ENCODE measurements at places on chromosomes 11 and 22.
A peak's percentile ranks its signal among the peaks of the same experiment; 100 is the strongest.

DNA sequence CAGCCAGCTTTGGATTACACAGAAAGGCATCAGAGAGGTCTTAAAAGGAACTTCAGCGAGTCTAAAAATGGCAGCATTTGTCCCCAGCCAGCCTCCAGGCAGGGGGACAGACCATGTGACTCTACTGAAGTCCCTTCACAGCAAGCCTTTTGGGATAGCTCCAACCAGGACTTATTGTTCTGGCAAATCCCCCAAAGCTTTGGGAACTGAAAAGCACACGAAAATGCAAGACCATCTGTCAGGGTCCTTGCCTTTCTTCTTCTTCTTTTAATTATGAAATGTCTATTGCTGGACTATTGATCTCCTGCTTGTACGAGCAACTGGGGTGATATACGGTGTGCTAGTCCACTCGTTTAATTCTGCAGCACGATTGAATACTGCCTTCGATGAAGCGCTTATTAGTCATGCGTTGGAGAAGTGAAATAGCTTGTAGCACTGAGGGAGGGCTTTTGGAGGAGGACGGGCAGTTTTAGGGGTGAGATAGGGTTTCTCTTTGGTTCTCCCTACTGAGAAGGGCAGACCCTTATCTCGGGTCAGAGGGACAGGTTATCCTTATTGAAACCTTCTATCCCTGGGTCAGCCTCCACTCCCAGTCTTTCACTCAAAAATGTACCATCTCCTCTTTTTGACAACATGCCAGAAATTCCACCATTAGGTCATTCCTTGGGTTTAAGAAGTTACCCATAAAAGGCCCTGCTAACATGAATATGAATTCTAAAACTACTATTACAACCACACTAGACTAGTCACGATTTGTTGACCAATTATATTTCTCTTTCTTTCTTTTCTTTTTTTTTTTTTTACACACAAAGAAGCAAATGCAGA is 416.4 kb downstream of the MIAT start:
- no peak for DNase-seq

- no peak for DNase-seq
These were observed 6.8 kb upstream of the TMEM123 start for GRCh38 chr11:102459393-102459792.

- DNase-seq: no peak
These were observed 97.9 kb downstream of the CWF19L2 start for GRCh38 chr11:107359701-107360100.

DNA sequence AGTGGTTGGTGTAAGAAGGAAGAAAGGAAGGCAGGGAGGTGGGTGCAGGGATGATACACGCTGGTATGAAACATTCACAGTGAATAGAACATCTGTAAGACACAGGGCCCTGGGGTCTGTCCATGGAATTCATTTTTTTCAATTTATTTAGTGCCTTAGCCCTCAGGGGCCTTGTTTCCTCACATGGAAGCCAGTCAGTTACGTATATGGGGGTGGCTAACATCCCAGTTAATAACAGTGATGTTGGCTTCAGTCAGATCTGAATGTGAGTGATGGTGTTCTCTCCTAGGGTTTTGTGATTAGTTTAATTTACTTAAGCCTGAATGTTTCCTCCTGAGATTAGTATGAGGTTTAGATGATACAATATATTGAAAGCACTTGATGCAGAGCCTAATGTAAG is 577.1 kb downstream of the NTM start:
- no peak for DNase-seq

- DNase-seq: no peak
These were observed 5.7 kb upstream of the PVALB start for GRCh38 chr22:36822581-36822980.

- DNase-seq: peak; percentile 24
These were observed 214.1 kb downstream of the BUD13 start for GRCh38 chr11:116558504-116559211.

GRCh38 chr11:108966206-108966605 is 301.3 kb downstream of the DDX10 start:
- no peak for DNase-seq

- DNase-seq: no peak
These were observed 119.8 kb downstream of the UVRAG start for GRCh38 chr11:75934851-75935250.

DNA sequence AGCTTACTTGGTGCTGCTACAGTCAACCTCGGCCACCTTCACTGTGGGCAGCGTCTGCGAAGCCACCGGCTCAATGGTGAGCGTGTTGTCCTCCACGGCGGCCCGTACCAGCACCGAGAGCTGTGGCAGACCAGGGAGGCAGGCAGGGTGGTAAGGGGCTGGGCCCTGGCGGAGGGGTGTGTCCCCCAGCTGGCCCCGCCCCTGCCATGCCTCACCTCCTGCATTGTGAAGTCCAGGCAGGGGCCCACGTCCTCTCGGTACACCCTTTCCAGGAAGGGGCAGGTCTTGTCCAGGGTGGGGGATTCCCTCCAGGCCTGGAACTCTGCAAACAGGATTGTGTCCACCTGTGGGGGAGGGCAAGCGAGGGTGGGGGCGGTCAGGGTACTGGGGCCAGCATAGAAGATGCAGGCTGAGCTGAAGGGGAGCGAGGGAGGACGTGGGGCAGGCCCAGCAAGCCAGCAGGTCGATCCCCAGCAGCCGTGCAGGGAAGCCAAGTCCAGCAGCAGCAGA is 12.8 kb downstream of the RAB3IL1 start:
- DNase-seq: no peak

GRCh38 chr11:69603111-69603836 is 37.7 kb upstream of the CCND1 start:
- no peak for DNase-seq

DNA sequence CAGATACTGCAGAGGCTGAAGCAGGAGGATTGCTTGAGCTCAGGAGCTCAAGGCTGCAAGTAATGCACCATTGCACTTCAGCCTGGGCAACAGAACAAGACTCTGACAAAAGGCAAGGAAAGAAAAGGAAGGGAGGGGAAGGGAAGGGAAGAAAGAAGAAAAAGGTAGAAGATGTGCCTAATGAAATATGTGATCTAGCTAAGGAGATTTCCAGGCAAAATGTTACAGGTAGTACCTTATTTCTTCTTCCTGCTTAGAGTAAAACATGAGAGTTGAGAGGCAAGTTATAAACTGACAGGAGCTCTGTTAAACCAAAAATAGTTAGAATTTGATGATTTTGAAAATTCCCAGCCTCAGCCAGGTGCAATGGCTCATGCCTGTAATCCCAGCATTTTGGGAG is 4.7 kb upstream of the PELI3 start:
- DNase-seq: no peak

- no peak for DNase-seq
These were observed 1.0 kb upstream of the POLD4 start for GRCh38 chr11:67354075-67355022.

DNA sequence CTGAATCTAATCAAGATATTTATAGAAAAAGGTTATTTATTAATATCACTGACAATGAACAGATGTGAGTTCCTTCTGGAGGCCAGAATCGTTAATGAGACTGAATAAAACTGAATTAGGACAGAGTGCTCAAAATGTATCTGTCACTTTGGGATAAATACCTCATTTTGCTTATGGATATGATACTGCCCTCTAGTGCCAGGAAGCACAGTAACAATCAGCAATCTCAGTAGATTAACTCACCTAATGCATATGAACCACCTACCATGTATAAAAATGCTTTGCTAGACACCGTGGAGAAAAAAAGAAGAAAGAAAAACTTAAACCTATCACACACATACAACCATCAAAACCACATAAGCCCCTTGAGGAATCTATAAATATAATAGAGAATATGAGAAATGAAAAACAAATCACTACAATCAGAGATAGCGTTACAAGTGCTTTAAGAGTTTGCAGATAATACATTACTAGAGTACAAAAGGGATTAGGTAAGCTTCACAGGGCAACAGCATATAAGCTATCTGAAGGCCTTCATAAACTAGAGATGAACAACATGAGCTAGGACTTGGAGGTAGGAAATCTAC is 117.4 kb downstream of the SGSM3 start:
- no peak for DNase-seq

GRCh38 chr11:9787260-9787659 is 123.4 kb downstream of the SWAP70 start:
- no peak for DNase-seq

DNA sequence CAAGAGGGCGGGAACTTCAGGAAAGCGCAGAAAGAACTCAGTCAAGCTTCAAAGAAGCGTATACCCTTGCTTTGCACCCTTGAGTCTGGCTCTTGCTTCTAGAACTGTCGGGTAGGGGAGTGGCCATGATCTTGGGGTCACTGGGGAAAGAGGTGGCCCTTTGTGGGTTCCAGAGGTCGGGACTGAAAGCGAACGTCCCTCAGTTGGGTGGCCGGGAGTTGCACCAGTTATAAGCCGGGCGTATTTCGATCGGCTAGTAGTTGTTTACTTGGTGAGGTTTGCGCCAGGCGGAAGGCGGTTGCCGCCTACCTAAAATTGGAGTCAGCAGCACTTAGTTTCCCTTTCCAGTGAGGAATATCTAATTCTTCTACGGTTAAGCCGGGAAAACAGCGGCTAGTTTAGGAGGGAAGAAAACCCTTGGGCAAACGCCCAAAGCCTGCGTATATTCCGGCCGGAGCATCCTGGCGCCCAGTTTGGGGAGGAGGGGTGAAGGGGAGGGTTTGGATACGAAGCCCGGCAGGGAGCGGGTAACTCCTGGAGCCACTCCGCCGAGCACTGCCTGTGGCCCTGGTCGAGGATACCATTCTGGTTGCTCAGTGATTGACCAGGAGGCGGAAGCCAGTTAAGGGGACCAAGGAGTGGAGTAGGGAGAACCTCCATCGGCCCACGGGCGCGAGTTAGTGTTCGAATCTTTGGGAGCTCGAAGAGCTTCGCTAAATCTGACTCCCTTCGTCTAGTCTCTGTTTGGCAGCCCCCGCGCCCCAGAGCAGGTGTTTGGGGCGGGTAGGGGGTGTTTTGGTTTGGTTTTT is 807 bp upstream of the WT1 start:
- DNase-seq: no peak

DNA sequence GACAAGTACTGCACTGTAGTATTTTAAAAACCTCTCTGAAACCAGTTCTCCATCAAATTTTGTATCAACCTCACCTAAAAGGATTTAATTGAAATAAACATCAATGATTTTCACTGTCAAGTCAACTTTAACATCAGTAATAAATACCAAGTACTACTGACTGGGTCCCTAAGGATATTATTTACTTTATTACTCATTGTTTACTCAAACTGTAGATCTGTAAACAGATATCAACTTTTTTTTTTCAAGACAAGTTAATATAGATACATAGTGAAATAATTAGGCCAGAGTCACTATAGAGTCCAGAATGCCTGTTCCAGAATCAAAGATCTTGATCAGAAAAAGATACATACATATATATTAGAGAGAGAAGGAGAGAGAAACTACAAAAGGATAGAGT is 1.6 kb downstream of the RNF141 start:
- DNase-seq: no peak

DNA sequence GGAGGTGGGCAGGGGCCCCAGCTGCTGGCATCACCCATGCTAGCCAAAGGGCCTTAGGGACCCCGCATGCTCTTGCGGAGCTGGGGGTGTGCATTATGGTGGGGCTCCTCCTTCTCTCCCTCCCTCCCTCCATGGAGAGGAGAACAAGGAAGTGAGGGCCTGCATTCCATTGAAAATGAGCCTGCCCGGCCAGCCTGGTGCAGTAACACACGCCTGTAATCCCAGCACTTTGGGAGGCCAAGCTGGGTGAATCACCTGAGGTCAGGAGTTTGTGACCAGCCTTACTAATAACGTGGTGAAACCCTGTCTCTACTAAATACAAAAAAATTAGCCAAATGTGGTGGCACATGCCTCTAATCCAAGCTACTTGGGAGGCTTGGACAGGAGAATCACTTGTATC is 22.4 kb downstream of the SNAP29 start:
- DNase-seq: no peak

- no peak for DNase-seq
These were observed 9.5 kb upstream of the NF2 start for GRCh38 chr22:29593923-29594322.

- no peak for DNase-seq
These were observed 2.4 kb downstream of the RRP8 start for GRCh38 chr11:6601041-6601461.

- no peak for DNase-seq
These were observed 60.6 kb downstream of the NXPE2 start for GRCh38 chr11:114738954-114739353.

GRCh38 chr11:116302756-116303155 is 470.0 kb downstream of the BUD13 start:
- no peak for DNase-seq

- no peak for DNase-seq
These were observed 14.0 kb downstream of the IGLL1 start for GRCh38 chr22:23565915-23566704.

DNA sequence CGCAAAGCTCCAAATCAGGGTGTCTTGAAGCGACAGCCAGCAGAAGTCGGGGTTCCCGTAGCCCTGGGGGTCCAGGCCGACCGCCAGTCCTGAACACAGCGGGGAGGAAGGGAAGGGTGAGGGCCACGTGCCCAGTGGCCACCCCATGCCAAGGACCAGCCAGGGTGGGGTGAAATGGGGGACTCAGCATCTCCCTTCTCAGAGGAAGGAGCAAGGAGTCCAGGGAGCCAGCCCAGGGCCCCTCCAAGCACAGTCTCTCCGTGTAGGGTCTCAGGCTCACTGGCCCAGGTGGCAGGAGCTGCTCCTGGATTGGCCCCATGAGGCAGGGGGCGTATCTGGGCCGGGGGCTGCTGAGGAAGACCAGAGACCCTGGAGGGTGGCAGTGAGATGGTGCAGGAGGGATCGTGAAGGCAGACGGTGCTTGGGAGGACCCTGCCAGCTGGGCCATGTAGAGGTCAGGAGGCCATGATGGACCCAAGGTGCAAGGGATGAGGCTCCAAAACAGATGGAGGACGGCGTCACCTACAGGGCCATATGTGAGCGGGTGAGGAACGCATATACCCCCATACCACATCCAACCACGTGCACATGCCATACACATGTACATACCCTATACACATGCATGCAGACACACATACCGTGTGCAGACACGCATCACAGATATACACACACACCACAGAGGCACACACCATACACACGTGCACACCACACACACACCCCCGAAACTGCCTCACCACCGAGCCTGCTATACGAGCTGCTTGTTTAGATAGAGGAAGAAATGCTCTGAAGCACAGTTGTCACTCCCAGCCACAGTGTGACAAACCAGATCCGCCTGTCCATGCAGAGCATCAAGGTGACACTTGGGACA is 34.4 kb downstream of the TRMU start:
- DNase-seq: no peak

DNA sequence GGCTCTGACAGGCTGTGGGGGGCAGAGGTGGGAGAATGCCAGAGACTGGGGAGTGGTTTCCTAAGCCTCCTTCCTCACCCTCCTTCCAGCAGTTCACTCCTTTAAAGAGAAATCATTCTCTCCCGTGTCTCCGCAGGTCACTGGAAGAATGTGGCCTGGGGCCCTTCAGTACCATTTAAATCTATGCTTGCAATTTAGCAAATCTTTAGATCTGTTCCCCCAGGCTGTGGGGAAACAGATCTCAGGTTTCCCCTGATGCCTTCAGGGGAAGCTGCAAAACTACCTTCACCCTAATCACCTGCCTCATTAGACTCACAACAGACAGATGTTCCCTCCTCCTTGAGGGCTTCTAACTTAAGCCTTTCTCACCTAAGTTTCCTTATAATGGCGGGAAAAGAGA is 55.3 kb downstream of the KIRREL3 start:
- no peak for DNase-seq

- DNase-seq: peak; percentile 49
These were observed 17.7 kb upstream of the TUB start for GRCh38 chr11:8063324-8063723.
